ENCODE measurements at places on chromosomes 13 and 19.

- DNase-seq = no peak
Measured at GRCh38 chr13:84129966-84130365, 247.7 kb upstream of the SLITRK1 start.

- no peak for DNase-seq
Measured at GRCh38 chr13:48949566-48950500, 25.9 kb upstream of the FNDC3A start.

DNA sequence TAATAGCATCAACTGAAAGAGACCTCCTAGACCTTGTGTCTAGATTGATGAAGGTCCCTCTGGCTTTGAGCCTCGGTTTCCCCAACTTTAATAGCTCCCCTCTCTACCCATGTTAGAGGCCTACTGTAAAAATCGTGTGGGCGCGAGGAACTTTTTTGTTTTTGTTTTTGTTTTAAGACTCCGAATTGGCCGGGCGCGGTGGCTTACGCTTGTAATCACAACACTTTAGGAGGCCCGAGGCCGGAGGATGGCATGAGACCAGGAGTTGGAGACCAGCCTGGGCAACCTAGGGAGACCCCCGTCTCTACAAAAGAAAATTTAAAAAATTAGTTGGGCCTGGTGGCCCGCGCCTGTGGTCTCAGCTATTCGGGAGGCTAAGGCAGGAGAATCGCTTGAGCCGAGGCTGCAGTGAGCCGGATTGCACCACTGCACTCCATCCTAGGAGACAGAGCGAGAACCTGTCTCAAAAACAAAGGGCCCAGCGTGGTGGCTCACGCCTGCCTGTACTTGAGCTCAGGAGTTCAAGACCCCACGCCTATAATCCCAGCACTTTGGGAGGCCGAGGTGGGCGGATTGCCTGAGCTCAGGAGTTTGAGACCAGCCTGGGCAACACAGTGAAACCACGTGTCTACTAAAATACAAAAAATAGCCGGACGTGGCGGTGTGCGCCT, 858 bp upstream of the PPP6R1 start:
- no peak for DNase-seq

DNA sequence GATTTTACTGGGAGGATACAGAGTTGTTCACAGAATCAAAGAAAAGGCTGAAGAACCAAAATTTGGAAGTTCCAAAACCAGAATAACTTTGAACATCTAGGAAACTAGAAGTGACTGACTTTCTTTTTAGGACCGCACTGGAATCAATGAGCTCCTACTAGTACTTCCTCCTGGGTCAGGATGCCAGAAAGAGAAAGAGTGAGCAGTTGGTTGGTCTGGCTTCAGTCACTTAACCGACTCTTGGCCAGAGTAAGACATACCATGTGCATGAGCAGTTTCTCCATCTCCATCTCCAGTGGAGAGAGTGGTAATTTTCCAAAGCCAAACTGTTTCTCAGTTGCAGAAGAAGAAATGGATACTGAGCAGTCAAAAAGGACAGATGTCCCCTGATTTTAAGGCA, 27.1 kb upstream of the MTUS2 start:
- no peak for DNase-seq

GRCh38 chr13:102212729-102213128, 189.1 kb downstream of the FGF14 start:
- no peak for DNase-seq

- no peak for DNase-seq
Measured at GRCh38 chr19:21581646-21582240, 76.3 kb downstream of the ZNF429 start.

GRCh38 chr13:53856573-53857195, 828.1 kb downstream of the OLFM4 start:
- no peak for DNase-seq

DNA sequence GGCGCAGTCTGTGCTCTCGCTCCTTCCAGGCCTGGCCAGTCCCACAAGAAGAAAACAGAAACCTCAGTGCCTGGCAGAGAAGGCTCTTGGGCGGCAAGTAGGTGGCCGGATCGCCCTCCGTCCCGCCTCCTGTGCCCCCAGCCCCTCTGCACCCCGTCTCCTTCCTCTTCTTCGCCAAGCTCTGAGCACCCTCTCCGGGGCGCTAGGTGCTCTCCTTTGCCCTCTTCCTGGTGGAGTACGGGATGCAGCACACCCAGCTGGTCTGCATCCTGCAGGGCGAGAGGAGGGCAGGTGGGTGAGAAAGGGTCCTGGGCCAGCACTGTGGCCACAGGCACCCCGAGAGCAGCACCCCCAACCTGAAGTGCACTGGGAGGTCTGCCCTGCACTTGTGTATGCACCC, 17.3 kb downstream of the C13orf46 start:
- DNase-seq = no peak

GRCh38 chr19:14107581-14108461, 9.7 kb downstream of the PRKACA start:
- DNase-seq = no peak

- no peak for DNase-seq
Measured at GRCh38 chr13:102310691-102311418, 91.0 kb downstream of the FGF14 start.

DNA sequence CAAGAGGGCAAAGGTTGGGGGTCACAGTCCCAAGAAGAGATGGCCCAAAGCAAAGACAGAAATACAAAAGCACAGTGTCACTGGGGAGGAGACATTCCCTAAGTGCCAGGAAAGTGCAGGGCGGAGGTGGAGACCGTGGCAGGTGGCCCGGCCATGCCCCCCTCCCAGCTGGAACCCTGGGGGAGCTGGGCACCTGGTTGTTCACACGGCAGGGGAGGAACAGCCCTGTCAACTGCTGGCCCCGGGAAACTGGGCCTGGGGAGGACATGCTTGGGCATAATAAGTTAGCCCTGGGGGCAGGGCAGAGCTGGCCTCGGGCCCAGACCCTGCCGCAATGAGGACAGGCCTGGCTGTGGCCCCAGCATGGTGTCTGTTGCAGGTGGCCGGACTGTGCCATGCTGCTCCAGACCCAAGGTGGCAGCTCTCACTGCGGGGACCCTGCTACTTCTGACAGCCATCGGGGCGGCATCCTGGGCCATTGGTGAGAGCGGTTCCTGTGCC, 7.4 kb downstream of the HPN start:
- DNase-seq = no peak

GRCh38 chr13:58804832-58805231, 1173.3 kb downstream of the PCDH17 start:
- DNase-seq = no peak

- no peak for DNase-seq
Measured at GRCh38 chr19:15438124-15438496, 11.6 kb downstream of the WIZ start.

DNA sequence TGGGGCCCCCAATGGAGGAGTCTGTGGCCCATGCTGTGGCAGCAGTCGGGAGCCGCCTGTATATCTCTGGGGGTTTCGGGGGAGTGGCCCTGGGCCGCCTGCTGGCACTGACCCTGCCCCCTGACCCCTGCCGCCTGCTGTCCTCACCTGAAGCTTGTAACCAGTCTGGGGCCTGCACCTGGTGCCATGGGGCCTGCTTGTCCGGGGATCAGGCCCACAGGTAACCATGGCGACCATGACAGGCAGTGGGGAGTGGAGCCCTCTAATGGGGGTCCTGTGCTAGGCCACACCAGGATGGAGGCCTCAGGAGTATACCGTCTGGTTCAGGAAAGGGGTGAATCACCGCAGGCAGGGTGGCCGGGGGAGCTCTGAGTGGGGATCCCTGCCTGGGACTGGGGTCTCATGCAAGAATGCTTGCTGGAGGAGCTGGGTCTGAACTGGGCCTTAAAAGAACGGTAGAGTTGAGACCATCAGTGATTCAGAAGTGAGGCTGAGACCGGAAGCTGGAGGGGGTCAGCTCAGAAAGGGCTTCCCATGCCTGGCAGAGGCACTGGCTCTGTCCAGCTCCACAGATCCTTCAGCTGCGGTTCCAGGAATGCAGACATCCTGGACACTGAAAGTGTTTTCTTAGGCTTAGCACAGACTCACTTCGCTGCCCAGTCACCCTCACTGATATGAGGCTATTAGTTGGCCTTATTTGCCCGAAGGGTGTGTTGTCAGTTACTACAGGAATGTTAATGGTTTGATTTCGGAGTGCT, 29.1 kb downstream of the CNFN start:
- no peak for DNase-seq

- DNase-seq = no peak
Measured at GRCh38 chr13:98961503-98962105, 16.3 kb downstream of the DOCK9 start.

- no peak for DNase-seq
Measured at GRCh38 chr19:20315543-20315942, 148.5 kb downstream of the ZNF486 start.

DNA sequence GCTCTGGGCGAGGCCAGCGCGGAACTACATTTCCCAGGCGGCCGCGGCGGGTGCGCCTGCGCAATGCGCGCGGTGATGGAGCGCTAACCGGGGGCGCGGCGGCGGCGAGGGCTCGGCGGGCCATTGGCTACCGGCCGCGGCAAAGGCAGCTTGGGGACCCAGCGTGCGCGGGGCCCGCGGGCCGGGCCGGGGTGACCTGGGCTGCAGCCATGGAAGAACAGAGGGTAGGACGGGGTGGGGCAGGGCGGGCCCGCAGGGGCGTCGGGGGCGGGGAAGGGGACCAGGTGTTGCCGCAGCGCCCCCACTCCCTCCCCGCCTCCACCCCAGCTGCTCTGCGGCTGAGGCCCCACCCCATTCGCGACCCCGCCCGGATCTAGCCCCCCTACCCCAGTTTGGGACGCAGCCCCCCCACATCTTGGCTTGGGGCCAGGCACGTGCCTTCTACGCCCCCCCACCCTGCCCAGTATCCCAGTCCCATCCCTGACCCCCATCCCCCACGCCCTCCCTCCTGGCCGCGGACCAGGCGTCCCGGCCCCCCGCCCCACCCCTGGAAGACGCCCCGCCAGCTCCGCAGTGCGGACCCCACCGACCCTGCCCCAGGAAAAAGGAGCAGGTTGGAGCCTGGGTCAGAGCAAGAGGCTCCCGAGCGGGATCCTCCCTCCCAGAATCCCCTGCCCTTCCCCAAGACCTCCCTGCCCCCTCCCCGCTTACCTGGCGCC, at the start of gene FSD1:
Gene FSD1, plus strand, starts transcription at position 61 of the 719 bp plus-strand sequence. Its CDS starts 149 bp downstream, at position 210.
- no peak for DNase-seq

- no peak for DNase-seq
Measured at GRCh38 chr19:50024719-50025021, 502 bp downstream of the VRK3 start.

GRCh38 chr13:101624981-101625380, 172.5 kb downstream of the ITGBL1 start:
- DNase-seq = no peak

GRCh38 chr13:39682788-39683187, 27.3 kb downstream of the COG6 start:
- DNase-seq = no peak

GRCh38 chr19:16303755-16304154, 20.9 kb upstream of the KLF2 start:
- DNase-seq = no peak

DNA sequence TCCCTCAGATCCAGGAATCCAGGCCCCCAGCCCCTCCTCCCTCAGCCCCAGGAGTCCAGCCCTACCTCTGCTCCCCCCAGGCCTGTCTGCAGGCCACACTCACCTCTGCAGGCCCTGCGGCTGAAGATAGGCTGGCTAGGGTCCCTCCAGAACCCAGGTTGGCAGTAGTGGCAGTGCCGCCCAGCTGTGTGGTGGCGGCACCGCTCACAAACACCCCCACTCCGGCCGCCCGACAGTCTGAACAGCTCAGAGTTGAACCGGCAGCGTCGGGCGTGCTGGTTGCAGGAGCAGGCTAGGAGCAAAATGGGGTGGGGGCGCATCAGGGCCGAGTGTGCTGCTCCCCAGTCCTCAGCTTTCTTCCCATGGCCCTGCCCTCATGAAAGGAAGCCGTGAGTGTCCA, 8.3 kb downstream of the NTN5 start:
- no peak for DNase-seq

DNA sequence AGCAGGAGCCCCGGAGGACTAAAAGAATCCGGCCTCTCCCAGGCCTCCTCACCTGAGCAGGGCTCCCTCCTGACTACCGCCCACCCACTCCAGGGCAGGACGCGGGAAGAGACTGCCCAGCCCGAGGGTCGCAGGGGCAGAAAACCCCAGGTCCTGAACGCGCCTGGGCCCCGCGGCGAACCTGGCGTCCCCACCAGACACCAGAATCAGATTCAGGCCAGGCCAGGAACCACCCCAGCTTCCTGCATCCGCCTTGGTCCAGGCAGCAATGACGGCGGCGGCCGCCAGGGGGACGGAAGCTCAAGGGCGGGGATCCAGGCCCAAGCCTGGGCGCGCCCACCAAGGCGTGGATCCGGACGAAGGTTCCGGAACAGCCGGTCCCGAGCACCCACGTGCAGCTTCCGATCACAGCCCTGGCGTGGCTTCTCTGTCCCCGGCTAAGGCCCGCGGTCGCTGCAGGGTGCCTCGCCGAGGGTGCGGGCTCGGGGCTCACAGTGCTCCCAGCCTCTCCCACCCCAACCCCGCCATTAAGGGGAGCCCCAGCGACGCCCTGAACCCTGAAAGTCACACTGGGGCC, 3.6 kb downstream of the LGALS7 start:
- peak; percentile 13 for DNase-seq

GRCh38 chr13:110767476-110767875, 54.0 kb downstream of the ING1 start:
- DNase-seq = no peak

DNA sequence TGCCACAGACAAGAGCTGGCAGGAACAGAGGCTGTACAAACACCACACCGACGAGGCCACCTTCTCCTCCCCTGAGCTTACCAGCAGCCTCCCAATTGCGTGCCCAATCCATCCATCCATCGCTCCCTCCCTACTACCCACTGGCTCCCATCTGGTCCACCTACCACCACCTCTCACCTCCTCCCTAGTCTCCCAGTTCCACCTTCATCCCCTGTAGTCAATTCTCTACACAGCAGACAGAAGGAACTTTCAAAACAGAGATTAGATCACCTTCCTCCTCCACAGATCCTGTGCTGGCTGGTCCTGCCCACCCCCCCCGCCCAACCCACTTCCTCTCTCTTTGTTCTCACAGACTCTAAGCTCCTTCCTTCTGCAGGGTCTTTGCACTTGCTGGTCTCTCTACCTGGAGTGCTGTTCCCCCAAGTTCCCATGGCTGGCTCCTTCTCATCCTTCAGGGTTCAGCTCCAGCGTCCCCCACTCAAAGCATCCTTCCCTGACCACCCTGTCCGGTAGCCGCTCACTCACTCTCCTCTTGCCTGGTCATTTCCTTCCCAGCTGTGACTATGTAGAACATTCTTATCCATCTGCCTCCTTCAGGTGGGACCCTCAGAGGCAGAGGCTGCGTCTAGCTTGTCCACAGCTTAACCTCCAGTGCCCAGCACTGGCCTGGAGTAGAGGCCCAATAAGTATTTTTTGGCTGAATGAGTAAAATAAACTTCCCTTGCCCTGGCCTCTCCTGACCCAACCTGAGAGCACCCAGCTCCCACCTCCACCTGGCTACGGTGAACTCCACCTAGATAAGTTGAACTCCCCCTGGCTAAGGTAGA, 23.0 kb downstream of the PIN1 start:
- DNase-seq = no peak

DNA sequence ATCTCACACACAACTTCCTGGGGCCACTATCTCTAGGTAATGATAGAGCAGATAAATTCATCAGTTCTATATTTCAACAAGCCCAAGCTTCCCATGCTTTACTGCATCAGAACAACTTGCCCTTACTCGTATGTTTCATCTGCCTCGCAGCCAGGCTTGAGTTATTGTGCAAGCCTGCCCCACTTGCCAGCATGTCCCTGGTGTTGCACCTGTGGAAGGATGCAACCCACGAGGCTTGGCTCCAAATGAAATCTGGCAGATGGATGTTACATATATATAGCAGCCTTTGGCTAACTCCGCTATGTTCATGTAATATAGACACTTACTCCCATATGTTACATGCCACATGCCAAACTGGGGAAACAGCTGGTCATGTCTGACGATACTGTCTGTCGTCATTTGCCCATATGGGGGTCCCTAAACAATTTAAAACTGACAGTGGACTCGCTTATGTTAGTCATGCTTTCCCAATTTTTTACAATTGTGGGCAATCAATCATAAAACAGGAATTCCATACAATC, 6.2 kb downstream of the ERVK3-1 start:
- DNase-seq = no peak
